ENCODE measurements at places on chromosomes 5 and 9.

DNA sequence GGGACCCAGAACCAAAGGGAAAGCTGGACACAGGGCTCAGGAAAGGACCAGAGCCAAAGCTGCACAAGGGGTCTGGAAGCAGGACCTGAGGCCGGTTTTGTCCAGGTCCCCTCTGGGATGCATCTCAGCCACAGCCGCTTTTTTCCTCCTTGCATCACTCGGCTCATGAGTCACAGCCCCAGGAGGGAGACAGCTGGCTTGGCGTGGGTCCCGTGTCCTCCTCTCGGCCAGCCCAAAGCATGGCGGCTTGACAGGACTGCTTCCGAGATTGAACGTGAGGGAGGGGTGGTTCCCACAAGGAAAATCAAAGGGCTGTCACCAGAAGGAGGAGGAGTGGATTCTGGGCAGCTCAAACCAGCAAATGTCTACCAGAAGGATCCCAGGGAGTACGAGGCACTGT, 56.7 kb upstream of the CPLX2 start:
- DNase-seq = no peak

- DNase-seq = no peak
Measured at GRCh38 chr5:82784521-82784920, 292.7 kb downstream of the TMEM167A start.

DNA sequence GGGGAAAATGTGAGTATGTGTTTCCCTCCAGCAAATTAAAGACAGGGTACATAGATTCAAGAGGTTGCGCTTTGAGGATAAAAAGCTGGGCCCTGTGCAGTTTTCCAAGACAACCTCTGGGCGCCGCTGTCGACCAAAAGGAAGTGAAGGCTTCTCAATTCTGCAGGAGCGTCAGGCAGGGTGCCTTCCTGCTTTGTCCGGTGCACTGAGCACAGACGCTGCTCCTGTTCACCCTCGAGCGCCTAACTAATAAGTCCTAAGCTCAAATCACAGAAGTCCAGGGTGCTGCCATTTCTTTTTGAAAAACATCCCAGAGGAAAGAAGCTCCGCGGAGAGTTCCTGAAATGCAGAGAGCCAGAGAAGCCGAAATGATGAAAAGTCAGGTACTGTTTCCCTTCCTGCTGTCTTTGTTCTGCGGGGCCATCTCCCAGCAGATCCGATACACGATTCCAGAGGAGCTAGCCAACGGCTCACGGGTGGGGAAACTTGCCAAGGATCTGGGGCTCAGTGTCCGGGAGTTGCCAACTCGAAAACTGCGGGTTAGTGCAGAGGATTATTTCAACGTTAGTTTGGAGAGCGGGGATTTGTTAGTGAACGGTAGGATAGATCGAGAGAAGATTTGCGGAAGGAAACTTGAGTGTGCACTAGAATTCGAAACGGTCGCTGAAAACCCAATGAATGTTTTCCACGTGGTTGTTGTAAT, at the start of gene PCDHGB1:
PCDHGB1 (plus strand) TSS at position 183 of the 703 bp plus-strand sequence; CDS start at position 345, 162 bp downstream.
- DNase-seq = peak; percentile 65

DNA sequence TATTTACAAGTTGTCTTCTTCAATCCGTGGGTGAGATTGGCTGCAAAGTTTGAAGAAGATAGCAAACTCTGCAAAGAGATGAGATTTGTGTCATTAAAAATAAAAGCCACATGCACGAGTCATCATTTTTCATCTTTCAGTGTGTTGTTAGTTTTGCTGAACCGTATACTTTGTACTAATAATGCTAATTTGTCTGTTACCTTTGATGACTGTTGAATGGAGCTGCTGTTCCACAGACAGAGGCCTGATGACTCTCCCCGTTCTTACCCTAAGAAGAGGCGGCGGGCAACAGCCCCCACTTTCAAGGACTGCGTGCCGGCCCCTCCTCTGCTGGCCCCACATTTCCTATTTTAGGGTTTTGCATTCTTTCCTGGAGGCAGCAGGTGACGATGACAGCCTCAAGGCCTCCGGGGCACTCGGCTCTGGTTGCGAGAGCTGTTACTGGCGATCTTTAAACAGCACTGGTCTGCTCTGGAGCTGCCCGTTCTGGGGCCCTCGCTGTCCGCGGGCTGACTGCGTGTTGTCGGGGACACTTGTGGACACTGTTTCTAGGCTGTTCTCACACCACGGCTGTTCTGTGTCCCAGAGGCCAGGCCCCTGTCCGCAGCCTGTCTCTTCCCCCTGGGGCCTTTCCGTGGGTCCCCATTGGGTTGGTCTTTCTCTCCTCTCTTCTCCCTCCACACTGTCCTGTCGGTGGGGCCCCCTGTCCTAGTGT, 35.1 kb downstream of the NDUFS6 start:
- no peak for DNase-seq

DNA sequence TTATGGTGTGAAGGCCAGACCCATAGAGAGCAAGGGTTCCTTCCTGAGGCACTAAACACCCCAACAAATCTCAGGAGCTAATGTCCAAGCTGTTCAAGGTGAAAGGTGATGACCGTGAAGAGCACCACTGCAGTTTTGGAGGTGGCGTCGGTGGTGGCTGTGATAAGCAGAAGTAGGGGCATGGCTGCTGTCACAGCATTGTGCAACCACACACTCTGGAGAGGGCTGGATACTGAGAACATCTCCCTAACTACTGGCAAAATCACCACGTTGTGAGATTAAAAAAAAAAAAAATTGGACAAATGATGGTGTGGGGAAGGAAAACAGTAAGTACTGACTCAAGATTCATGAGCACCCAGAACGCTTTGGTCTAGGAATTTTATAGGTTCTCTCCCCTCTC, 156.5 kb downstream of the PJA2 start:
- no peak for DNase-seq

GRCh38 chr9:81609782-81610739, 79.3 kb downstream of the TLE1 start:
- peak; percentile 72 for DNase-seq

GRCh38 chr5:176619203-176619568, 9.2 kb upstream of the GPRIN1 start:
- peak; percentile 39 for DNase-seq

DNA sequence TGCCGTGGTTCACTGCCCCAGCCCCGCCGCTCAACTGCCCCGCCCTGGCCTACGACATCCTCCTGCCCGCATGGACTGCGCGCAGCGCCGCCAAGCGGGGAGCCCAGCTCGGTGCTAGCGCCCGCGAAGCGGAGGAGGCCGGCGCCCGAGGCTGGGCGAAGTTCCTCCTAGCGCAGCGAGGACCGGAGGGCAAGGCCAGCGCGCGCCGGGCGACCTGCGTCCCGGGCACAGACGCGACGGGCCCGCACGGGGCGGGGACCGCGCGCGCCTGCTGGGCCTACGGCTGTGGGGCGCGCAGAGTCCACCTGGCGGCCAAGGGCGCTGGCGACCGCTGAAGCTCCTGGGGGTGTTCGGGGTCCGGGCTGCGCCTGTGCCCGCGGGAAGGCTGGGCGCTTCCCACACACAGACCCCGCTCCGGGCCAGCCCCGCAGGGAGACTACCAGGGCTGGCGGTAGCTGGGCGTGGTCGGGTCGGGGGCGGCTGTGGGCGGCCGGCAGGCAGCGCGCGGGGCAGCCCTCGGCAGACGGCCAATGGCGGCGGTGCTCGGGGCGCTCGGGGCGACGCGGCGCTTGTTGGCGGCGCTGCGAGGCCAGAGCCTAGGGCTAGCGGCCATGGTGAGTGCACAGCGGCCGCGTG, at the start of gene PCBD2:
PCBD2 (plus strand) TSS at position 522 of the 636 bp plus-strand sequence; CDS start at position 531, 9 bp downstream.
- DNase-seq = peak; percentile 92

DNA sequence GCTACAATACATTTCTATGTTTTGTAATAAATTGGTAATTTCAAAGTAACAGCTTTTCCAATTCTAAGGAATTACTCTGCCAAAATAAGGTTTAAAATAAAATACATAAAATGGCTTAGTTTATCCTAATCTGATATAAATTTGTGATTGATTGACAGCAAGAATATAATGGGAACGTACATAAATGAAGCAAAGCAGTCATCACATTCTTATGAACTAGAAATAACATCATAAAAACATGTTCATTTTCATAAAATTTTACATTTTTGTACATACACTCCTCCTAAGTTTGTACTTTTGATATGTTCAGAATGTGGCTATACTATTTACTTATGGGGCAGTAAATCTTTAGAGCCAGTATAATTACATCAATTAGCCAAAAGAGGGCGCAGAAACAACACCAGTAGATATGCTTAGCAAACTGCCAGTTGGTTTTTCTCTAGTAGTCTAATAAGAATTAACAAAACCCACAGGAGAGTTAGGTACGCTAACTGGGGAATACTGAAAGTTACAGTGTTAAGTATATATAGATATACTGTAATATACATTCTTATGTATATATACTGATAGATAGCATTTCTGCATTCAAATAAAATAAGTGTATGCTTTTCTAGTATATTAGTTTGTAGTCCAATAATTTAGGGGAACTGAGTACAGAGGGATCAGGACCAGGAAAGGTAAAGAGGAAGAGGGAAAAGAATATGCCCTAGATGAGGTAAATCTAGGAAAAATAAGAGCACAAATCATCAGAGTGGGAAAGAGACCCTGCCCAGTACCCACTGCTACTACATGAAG, 76.8 kb downstream of the ZDHHC21 start:
- no peak for DNase-seq

DNA sequence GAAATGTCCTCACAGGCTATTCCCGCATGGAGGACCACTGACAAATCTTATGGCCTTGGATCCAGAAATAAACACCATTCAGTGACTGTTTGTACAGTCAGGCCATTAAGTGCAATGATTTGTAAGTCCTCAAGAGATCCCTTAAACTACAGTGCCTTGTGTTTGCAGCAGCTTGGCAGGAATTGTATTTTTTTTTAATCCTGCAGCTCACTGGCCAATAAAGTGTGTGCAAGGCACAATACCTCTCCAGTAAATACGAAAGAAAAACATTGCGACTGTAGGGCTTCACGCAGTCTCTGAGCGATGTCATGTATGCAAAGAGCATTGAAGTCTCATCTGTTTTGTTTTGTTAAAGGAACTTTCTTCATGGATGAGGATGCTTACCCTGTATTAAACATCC, 74.2 kb upstream of the TUSC1 start:
- DNase-seq = peak; percentile 34

DNA sequence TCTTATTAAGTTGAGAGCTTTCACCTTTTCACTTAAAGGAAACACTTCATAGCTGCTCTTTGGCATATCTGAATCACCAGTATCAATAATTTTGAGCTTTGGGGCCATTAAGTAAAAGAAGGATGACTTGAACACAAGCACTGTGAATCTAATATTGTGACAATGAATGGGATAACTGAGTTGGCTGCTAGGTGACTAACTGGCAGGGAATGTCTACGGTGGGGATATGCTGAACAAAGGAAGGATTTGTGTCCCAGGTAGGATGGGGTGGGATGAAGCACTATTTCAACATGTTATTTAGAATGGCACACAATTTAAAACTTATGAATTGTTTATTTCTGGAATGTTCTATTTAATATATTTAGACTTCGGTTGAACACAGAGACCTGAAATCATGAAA, 123.6 kb downstream of the TEX10 start:
- DNase-seq = no peak

DNA sequence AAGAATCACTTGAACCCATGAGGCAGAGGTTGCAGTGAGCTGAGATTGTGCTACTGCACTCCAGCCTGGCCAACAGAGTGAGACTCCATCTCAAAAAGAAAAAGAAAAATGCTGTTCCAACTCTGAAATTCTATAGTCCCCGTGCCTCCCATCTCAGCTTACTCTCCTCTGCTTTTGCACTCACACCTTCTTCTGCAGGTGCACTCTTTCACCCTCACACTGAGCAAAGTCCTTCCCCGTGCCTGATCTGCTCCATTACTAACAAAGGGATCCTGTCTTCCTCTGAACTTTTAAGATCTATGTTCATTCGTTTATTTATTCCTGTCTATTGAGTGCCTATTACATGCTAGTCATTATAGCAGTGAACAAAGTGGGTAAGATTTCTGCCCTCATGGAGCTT, 47.8 kb downstream of the SUSD1 start:
- DNase-seq = no peak

Data from thyroid gland (tissue), 4 donors.